ENCODE measurements at places on chromosomes 16 and 17.

DNA sequence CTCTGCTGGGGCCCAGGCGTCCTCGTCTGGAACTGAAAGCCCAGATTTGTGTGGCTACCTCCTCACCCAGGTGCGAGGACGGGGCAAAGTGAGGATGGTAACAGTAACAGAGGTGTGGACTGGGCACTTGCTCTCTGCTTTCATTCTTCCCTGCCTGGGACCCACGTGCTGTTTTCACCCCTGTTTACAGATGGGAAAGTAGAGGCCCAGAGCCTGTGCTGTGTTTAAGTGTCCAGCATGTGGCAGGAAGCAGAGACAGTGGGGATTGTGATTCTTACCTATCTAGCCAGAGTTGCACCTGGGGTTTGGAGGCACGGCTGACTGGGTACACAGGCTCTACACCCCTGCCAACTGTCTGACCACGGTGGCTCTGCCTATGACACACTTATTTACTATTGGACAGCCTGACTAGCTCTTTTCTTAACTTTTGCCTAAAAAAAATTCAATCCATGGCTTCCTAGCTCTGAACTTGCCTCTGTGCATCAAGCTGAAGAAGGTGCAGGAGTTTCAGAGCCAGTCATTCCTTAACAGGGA lies 155.4 kb downstream of the CLEC16A start:
- no peak for DNase-seq

DNA sequence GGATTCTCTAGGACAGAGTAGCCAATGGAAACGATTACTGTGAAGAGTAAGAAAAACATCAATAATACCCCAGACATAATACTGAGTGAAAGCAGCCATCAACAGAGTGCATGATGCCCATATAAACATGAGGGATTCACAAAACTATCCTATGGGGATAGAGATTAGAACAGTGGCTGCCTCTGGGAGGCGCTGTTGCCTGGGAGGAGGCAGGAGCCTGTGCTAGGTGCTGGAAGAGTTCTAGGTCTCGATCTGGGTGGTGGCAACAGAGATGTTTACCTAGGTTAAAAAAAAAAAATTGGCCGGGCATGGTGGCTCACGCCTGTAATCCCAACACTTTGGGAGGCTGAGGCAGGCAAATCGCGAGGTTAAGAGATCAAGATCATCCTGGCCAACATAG lies 7.9 kb downstream of the FA2H start:
- peak; percentile 44 for DNase-seq

DNA sequence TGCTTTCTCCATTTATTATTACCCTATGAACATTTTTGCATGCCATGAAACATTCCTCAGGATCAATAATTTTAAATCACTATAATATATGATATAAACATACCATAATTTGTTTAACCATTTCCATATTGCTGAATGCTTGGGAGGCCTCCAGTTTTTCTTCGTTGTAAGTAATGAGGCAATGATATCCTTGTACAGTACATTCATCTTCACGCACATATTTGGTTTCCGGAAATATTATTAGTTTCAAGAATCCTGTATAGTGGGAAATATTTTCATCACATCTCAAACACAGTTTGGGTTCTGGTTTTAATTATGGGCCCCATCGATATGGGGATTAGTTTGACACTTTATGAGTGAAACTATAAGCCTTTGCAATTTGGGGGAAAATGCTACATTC lies 135.4 kb downstream of the HS3ST3B1 start:
- no peak for DNase-seq

DNA sequence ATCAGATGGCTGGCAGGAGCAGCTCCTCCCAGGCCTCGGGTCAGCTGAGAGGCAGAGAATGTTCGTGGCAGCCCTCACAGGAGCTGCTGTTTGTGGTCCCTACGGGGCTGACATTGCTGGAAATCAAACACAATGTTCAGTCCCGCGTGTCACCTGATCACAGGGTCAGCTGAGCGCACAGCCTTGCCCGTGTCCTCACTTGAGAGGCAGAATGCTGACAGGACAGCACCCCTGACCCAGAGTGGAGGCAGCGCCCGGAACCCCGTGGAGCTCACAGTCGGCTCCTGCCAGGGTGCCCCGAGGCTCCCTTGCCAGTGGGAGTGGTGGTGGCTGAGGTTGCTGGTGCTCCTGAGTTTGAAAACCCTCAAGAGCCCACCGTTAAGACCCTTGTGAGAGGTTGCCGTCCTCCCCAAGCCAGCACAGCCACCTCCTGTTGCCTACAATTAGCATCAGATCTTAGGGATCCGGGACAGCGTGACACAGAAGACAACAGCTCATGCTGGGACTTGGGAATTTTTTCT lies 3.6 kb upstream of the CHMP6 start:
- no peak for DNase-seq

- peak; percentile 78 for DNase-seq
Measured at GRCh38 chr16:13866073-13866472, 53.9 kb upstream of the ERCC4 start.
